Myocyte (in vitro differentiated cells): ENCODE measurements at places on chromosomes 6 and 20. TPM values are rescaled to one million over a fixed set of nuclear protein-coding genes. Genes with fewer than 3 reads are reported as not detected.

DNA sequence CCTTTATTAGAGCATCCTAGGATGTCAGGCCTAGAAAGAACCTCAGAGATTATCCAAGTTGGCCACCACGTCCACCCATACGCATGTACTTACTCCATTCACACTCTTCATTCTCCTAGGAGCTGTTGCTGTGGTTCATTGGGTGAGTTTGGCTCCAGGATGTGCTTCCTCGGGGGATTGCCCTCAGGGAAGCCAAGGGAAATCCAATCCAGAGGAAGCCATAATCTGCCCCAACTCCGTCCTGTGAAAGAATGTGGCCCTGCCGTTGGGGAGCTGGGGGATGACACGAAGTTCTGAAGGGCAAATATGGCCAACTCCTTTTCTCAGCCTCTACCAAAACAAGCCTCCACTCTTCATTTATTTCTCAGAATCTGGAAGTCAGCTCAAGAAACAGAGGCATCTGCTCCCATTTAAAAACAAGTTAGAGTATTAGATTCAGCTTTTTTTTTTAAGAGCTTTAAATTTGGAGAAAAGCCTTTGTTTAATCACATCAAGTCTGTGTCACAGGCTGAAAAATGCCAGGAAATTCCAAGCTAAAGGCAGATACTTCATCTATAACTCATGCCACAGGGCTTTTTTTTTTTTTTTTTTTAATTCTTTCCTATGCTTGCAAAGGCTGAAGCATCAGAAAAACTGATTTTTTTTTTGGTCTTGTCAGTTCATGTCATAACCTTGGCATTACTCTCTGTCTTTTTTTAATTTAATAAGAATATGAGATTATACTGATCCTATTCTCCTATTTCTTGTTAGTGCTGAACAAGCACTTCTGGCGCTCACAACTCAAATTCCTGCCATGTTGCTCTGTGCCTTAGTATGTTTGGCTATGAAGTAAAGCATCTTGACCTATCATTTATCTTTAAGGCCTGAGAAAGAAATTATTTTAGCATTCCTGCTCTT is 480.9 kb upstream of the MARCKS start:
- DNase-seq = no peak

- DNase-seq = peak; percentile 26
Measured at GRCh38 chr6:123393331-123393730, 243.4 kb downstream of the TRDN start.

DNA sequence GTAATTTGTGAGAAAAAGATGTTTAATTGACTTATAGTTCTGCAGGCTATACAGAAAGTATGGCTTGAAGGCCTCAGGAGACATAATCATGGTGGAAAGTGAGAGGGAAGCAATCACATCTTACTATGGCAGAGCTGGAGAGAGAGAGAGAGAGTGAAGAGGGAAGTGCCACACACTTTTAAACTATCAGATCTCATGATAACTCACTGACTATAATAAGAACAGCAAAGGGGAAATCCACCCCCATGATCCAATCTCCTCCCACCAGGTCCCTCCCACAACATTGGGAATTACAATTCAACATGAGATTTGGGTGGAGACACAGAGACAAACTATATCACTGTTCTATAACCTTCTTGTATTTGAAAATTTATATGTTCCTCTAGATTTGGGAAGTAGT is 117.2 kb upstream of the BMP5 start:
- no peak for DNase-seq

- DNase-seq = no peak
Measured at GRCh38 chr20:44596876-44597275, 14.5 kb downstream of the PKIG start.

GRCh38 chr6:34416877-34417371 is 8.9 kb downstream of the RPS10 start:
- DNase-seq = no peak

- DNase-seq = no peak
Measured at GRCh38 chr6:1770968-1771723, 161.4 kb downstream of the FOXC1 start.

DNA sequence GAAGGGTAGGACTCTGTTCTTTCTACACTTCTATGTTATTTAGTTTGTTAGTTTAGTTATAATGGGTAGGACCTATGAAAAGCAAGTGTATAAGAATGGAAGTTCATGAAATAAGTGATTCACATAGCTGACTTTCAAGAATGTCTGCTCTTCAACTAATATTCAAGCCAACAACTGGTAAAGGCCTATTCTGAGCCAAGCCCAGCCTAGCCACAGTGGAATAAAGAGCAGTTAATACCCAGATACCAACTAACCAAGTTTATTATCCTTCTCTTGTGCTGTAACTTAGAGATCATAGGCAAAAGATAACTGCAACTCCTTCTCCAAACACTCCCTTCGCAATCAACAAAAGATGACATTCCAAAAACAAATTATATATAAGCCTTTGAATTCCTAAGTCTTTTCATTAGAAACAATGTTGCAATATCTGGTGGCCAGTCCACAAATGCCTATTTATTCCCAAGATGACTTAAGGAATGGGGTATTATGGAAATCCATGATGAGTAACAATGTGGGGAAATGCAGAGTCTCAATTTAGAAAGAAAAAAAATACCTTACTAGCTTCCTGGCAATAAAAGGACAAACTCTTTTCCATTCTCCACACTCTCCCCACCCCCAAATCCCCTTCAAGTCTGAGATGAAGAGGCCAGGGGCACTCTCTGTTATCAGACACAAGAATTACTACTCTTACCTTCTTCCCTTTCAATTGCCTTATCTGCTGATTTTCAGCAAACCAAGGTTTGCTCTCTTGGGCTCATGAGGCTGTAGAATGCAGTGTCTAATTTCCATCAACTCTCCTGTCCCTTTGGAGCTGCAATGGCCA is 27.4 kb downstream of the BTBD9 start:
- DNase-seq = peak; percentile 32

DNA sequence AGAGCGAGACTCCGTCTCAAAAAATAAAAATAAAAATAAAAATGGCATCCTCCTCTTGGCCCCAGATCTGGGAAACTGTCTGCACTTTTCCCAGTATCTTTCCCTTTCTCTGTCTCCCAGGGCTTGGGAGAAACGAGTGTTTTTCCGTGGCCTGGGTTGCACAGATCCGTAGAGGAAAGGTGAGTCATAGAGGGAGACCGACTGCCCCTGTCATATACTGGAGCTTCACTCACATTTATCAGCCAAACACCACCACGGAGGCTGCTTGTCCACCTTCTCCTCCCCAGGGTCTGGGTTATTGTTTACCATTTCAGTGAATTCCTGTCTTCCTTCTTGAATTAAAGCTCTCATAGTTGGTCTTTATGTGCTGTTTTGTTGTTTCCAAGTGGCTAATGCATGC is 31.9 kb upstream of the EIF2S2 start:
- DNase-seq = no peak

DNA sequence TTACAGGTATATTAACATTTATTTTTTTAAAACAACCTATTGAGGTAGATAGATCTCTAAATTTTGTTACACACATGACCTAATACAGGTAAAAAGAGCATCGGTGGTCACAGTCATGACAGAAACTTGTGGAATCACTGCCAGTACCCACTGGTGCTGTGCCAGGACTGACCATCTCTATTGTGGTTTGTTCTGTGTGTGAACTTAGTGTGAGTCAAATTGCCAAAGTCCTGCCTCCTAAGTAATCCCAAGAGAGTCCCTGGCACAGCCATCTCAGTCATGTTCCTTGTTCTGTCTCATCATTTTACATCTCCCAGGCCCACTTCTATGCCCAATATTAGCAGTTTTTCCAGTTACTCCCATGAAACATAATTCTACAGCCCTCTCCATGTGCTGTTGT is 21.4 kb downstream of the GSTA2 start:
- peak; percentile 62 for DNase-seq

DNA sequence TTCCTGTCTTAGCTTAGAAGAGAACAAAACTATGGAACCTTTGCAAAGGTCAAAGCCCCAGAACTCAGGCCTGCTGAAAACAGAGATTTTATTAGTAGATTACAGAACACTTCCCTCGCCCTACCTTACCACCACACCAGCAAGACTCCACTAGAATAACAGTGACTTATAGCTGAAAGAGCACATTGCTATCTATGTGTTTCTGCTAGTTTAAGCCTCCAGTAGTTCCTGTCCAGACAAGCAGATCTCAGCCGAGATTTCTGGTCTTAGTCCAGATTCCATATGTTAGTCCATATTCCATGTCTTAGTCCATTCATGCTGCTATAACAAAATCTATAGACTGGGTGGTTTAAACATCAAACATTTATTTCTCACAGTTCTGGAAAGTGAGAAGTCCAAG is 412.3 kb upstream of the ID4 start:
- no peak for DNase-seq

DNA sequence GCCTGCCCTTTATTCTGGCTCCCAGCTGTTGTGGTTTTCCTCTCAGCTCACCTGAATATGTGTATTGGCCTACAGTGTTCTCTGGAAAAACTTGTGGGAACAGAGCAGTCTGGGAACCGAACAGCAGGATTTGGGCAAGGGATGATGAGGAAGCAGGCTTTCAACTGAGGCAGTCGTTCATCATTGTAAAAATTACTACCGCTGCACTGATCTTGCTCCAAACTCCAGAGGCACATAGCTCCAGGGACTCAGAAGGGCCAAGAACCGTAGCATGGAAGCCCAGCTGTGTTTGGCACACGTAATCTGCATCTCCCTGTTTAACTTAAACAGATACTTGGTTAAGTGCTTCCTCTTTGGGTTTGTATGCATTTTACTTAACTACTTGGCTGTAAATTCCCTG is 48.3 kb upstream of the EEF1A1 start:
- no peak for DNase-seq

DNA sequence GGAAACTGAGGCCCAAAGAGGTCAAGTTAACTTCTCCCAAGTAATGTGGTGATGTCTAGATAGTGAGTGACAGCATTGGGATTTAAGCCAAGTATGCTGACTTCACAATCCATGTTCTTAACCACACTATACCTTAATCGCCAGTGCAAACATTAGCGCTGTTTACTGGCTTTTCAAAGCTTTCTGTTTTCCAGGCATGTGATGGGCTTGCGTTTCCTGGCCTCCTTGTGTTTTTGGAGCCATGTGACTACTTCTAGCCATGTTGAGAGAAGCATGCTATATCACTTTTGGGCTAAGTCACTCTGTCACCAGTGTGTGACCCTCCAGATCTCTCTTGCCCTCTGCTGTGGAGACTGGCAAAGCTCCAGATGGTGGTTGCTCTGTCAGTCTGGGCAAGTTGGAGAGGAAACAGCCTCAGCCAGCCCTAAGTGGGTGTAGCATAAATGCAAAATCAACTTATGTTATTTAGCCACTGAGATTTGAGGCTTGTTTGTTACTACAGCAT is 76.9 kb downstream of the ANKRD6 start:
- DNase-seq = no peak

DNA sequence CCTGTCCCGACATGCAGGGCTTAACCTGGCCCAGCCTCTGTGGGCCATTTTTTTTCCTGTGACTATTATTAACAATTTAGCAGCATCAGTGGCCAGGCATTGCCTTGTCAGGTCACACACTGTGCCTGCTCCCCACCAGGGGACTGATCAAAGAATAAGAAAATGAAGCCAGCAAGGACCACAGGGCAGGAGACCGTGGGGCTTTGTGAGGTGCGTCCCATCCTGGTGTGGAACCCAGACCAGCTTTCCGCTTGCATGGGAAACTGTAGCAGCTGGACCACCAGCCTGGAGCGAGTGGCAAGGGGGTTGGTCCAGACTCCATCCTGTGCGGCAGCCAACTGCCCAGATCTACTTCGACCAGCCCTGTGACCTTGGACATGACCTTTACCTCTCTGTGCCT is 218.3 kb downstream of the ANKRD60 start:
- DNase-seq = no peak

DNA sequence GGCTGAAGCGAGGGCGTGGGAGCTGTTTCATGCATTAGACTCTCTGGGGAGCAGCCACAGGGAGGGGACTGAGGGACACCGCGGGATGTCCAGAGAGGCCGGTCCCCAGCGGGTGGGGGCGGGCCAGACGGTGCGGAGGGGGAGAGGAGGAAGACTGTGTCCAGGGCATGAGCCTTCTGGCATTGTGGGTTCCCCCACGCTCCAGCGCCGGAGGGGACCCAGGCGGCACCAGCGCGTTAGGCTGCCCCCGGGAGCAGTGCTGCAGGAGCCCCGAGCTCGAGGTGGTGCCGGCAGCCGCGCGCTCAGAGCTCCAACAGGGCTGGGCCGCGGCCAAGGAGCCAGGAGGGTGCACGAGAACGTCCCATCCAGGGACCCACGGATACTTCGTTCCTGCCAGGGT is 14.4 kb downstream of the SLC22A3 start:
- no peak for DNase-seq

DNA sequence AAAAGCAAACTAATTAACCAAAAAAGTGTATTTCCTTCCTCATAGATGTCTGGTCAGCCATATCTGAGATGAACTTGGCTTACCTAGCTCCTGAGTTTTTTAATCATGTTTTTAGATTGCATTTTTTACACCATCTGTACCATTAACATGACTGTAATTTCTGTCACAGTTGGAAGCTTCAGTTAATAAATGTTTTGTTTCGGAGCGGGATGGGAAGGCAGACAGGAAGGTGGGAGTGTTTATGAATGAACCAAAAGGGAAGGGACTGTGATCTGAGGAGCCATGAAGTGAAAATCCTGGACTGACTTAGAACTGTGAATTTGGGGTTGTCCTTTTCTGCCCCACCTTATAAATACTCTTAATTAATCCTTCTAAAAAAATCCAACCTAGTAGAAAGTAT is 445.6 kb upstream of the SOX4 start:
- DNase-seq = no peak

DNA sequence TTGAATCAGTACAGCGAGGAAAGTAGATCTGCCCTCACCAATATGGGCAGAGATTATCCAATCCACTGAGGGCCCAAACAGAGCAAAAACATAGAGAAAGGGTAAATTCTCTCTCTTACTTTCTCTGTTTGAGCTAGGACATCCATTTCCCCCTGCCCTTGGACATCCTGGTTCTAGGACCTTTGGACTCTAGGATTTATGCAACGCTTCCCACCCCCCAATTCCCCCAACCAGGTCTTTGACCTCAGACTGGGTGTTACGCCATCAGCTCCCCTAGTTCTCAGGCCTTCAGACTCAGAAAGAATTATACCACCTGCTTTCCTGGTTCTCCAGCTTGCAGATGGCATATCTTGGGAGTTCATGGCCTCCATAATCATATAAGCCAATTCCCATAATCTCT is 10.2 kb upstream of the B3GAT2 start:
- no peak for DNase-seq

- DNase-seq = peak; percentile 24
Measured at GRCh38 chr6:31597006-31597405, 4.2 kb upstream of the NCR3 start.

GRCh38 chr20:21166801-21167200 is 40.9 kb downstream of the KIZ start:
- DNase-seq = no peak

GRCh38 chr20:33470457-33470856 is 19.4 kb upstream of the CBFA2T2 start:
- no peak for DNase-seq

Gene HTR1E
- not detected in 2 replicates for total RNA-seq

Gene CGA
- total RNA-seq = not detected in 2 replicates

Gene CST3
- total RNA-seq = 534 and 577 TPM in 2 replicates

Gene CMTR1
- total RNA-seq = 34.0 and 35.1 TPM in 2 replicates

Gene SUMO4
- 0.52 and 0.59 TPM in 2 replicates for total RNA-seq

Gene PTK6
- total RNA-seq = 2.1 and 5.2 TPM in 2 replicates

Gene PPP1R14C
- total RNA-seq = not detected in 2 replicates

Gene CD109
- total RNA-seq = 32.3 and 49.0 TPM in 2 replicates

Gene LY6G6F
- total RNA-seq = not detected in 2 replicates

Gene TRIM10
- not detected in 2 replicates for total RNA-seq
